ENCODE measurements at places on chromosomes 1 and 21.

- no peak for DNase-seq
Observed at GRCh38 chr21:38297194-38297631, 40.4 kb downstream of the KCNJ15 start.

DNA sequence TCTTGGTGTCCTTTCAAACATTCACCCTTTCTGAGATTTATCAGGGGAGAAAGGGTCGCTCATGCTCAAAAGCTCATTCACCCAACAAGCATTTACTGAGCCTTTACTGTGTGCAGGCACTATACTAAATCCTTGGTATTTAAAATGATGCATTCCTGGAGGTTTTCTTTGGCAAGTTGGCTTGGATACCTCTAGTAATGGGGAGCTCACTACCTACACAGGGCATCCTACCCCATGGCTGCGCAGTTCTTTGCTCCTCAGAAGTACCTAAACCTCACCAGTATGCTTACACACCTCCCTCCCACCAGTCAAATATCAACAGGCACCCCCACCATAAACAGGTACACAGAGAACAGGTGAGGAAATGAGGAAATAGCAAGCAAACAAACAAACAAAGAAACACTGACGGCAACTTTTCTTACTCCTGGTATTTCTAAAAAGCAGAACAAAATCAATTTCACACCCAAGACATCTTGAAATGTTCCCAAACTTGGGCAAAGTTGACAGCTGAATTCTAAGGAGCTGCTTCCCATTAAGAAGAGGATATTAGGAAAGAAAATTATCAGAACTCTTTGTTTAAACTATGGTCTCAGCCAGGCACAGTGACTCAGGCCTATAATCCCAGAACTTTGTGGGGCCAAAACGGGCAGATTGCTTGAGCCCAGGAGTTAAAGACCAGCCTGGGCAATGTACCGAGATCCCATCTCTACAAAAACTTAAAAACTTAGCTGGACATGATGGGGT lies 104.8 kb downstream of the PSMG1 start:
- no peak for DNase-seq

GRCh38 chr1:2255420-2256369 lies 27.6 kb downstream of the SKI start:
- DNase-seq: no peak

DNA sequence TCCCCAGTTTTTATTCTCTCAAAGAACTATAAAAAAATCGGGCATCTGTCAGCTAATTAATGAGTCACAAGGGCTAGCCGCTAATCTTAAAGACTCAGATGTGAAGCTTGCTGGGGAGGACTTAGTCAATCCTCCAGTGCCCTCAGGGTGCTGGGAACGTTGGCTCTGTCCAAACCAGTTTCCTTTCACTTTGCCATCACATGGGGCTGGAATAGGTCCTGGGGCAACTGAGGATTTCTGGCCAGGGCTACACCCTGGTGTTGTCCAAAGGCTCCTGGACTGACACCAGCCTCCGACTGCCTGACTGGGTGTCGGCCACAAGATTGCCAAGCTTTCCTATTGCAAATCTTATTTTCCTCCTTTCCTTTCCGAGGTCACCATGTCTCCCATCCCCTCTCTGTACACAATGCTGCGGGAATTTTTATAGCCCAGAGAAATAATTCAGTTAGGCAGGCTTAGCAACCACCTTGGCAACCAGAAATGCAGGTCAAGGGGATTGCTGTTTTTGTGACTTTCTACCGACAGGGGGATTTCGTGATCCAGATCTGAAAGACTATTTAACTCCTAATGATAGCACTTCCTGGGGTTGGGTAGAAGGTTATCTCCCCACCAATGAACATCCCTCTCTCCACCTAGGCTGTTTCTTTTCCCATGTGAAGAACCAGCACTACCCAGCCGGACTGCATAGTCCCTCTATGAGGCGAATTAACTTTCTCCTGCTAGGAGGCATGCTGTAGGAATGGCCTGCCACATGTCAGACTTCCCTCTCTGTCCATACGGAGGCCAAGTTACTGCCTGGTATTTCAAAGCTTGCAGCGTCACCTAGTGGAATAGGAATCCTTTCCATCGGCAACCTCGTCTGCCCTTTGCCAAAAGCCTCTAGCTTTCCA lies 29.9 kb upstream of the CTBS start:
- peak; percentile 54 for DNase-seq

DNA sequence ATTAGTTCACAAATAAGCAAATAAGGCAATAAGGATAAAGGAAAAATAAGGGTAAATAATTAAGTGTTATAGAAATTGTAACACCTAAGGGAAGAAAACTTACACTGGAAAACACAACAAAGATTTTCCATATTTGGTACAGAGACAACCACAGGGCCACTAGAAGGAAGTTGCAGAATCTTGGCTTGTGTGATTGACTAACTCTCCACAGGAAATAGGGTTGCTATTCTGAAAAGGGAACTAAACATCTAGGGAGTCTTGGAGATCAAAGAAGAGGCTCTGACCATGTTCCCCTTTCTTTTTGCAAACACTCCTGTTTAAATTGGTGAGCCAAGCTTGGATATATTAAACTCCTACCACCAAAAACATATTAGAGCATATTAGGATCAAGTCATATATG lies 59.1 kb downstream of the APCS start:
- no peak for DNase-seq

GRCh38 chr1:224495866-224496265 lies 61.3 kb upstream of the WDR26 start:
- DNase-seq: no peak
